Activated T-cell treated with anti-CD3 and anti-CD28 coated beads, Interleukin-2, amount 50 U/mL, for 72 hours (primary cell): ENCODE measurements at places on chromosomes 7 and 10. TPM values are rescaled to one million over a fixed set of nuclear protein-coding genes. Genes with fewer than 3 reads are reported as not detected.

The PILRA gene
- 14.1 TPM for total RNA-seq

GRCh38 chr10:31138026-31138553 lies 106.4 kb upstream of the ZNF438 start:
- H3K4me3 ChIP-seq: no peak overlapping the region
- no peaks in the 10 kb centered on the region for H3K36me3 ChIP-seq

The CUZD1 gene
- 1.7 TPM for total RNA-seq

The EIF5AL1 gene
- total RNA-seq: 0.07 TPM

The HABP2 gene
- total RNA-seq: not detected

- no peak for DNase-seq
- H3K4me1 ChIP-seq: no peaks in the 10 kb centered on the region
- H3K36me3 ChIP-seq: no peaks in the 10 kb centered on the region
- no peak overlapping the region for H3K27ac ChIP-seq
- no peak overlapping the region for H3K4me3 ChIP-seq
Measured at GRCh38 chr10:121262774-121263430, 335.3 kb downstream of the FGFR2 start.

The STRIP2 gene
- total RNA-seq: 79.2 TPM

DNA sequence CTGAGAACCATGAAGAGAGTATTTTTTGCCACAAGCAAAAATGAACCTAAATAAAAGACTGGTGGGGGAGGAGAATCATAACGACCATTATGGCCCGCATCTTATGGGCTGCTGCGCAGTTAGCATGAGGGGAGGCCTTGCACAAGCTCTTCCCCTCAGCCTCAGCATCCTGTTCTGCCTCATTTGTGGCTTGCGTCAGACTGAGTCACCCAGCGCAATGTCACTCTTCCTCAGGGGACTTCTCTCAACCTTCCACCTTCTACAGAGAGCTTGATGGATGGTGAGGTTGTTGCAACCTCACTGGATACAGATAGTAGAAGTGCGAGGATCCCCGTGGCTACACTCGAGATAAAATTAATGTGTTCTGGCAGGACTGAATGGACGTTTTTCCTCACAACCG lies 16.8 kb upstream of the GPR15LG start:
- H3K4me3 ChIP-seq: no peak overlapping the region
- H3K27ac ChIP-seq: no peak overlapping the region
- peak; percentile 62 for DNase-seq
- H3K36me3 ChIP-seq: peaks cover 20% of the 10 kb centered on the region
- H3K27me3 ChIP-seq: no peaks in the 10 kb centered on the region

The ADRA2A gene
- not detected for total RNA-seq

The ASAH2 gene
- 0.60 TPM for total RNA-seq

The LAMB1 gene
- total RNA-seq: not detected

The CNPY1 gene
- not detected for total RNA-seq

DNA sequence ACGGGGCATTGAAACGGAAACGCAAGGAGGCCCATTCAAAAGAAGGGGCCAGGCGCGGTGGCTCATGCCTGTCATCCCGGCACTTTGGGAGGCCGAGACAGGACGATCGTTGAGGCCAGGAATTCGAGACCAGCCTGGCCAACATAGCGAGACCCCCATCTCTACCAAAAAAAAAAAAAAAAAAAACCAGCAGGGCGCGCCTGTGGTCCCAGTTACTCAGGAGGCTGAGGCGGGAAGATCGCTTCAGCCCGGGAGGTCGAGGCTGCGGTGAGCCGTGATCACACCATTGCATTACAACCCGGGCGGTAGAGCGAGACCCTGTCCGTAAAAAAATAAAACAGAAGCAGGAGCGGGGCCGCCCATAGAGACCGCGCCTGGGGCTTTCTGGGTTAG lies 396 bp downstream of the PSMG3 start:
- peak overlapping the region; percentile 95 for H3K27ac ChIP-seq
- DNase-seq: no peak
- peak overlapping the region; percentile 90 for H3K4me3 ChIP-seq
- H3K4me1 ChIP-seq: peaks cover 46% of the 10 kb centered on the region

The OPN4 gene
- not detected for total RNA-seq

The HOXA2 gene
- total RNA-seq: not detected

DNA sequence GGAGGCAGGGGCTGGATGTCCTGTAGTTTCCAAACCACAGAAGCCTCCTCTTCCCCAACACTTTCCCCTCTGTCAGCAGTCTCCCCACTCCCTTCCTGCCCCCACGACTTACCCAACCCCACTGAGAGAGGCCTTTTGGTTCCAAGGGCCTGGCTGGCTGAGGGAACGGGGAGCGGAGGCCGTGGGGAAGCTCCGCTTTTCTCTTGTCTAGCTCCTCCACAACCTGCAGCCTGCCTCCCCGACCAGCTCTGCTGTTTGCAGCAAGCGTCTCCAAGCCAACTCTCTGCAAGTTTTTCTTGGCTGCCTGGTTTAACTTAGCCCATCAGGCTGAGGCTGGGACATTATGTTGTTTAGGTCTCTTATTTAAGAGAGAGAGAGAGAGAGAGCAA lies 126.8 kb downstream of the NEURL1 start:
- no peak overlapping the region for H3K4me3 ChIP-seq
- no peaks in the 10 kb centered on the region for H3K4me1 ChIP-seq
- H3K36me3 ChIP-seq: no peaks in the 10 kb centered on the region
- no peaks in the 10 kb centered on the region for H3K27me3 ChIP-seq
- DNase-seq: no peak

GRCh38 chr7:552868-553635 lies 33.4 kb upstream of the PDGFA start:
- no peak overlapping the region for H3K27ac ChIP-seq
- DNase-seq: no peak
- no peak overlapping the region for H3K4me3 ChIP-seq
- H3K36me3 ChIP-seq: peaks cover 2% of the 10 kb centered on the region
- no peaks in the 10 kb centered on the region for H3K4me1 ChIP-seq

The CTNNA3 gene
- total RNA-seq: 0.25 TPM

GRCh38 chr7:112777406-112777805 lies 12.8 kb downstream of the TMEM168 start:
- H3K4me3 ChIP-seq: no peak overlapping the region
- peaks cover 17% of the 10 kb centered on the region for H3K36me3 ChIP-seq

DNA sequence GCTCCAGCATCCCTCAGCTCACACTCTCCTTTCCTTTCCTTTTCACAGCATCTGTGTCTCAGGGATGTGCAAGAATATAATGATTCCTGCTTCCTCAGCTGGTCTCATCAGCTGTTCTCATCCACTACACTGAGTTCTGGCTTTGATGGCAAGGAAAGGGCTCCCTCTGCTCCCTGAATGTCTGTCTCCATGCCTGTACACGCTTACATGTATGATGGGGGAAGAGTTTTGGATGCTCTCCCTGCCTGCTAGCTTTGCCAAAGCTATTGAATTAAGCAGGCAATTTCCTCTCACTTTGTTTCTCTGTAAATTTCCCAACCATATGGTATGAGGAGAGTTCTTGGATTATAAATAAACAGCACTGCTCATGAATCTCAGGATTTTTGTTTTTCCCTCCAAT lies 254.5 kb downstream of the SORCS3 start:
- H3K4me3 ChIP-seq: no peak overlapping the region
- no peak for DNase-seq
- no peak overlapping the region for H3K27ac ChIP-seq
- peaks cover 6% of the 10 kb centered on the region for H3K27me3 ChIP-seq

The MCM10 gene
- 30.6 TPM for total RNA-seq

The LBX1 gene
- total RNA-seq: not detected

The WDR11 gene
- 71.1 TPM for total RNA-seq

GRCh38 chr10:12965571-12965970 lies 35.9 kb downstream of the CCDC3 start:
- DNase-seq: no peak
- peaks cover 33% of the 10 kb centered on the region for H3K27me3 ChIP-seq
- H3K27ac ChIP-seq: no peak overlapping the region
- peaks cover 9% of the 10 kb centered on the region for H3K36me3 ChIP-seq
- H3K4me1 ChIP-seq: peaks cover 9% of the 10 kb centered on the region

DNA sequence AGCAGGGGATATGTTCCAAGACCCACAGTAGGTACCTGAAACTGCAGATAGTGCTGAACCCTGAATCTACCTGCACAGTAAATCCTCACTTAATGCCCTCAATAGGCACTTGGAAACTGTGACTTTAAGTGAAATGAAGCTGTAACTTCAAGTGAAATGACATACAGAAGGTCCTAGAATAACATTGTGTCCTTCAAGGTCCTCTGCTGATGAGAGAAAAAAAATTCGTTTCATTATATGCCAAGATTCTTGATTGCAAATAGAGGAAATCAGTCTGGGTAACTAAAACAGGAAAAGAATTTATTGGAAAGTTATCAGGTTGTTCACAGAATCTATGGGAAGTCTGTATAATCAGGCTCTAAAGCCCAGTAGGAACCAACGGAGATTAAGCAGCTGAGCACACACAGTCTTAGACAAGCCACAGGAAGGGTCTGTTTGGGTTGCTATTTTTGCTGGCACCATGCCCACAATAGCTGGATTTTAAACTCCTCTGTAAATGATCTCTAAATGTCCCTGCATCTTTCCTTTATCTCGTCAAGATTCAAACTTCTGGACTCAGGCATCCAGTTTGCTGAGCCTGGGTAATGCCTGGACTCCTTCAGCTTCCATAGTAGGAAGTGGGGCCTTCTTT lies 57.5 kb downstream of the EXOC4 start:
- no peak overlapping the region for H3K27ac ChIP-seq
- no peak overlapping the region for H3K4me3 ChIP-seq
- peaks cover 4% of the 10 kb centered on the region for H3K4me1 ChIP-seq
- DNase-seq: no peak
- peaks cover 21% of the 10 kb centered on the region for H3K36me3 ChIP-seq
- H3K27me3 ChIP-seq: no peaks in the 10 kb centered on the region

GRCh38 chr10:52598936-52599335 lies 173.6 kb downstream of the MBL2 start:
- H3K4me1 ChIP-seq: no peaks in the 10 kb centered on the region
- no peak overlapping the region for H3K4me3 ChIP-seq
- H3K27ac ChIP-seq: no peak overlapping the region

DNA sequence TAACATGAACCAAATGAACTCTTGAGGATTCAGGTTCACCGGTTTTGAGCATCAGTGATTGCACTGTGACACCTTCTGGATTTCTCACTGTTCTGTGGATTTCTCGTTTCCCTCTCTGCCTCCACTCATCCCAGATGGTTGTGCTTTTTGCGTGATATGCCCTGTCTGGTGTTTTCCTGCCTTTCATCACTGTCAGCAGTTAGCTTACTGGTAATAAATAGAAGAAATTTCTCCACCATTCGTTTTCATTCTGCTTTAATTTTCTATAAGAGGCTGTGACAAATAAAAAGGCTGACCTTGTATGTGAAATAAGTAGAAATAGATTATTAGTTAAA lies 16.2 kb downstream of the BPGM start:
- peaks cover 15% of the 10 kb centered on the region for H3K36me3 ChIP-seq
- H3K4me3 ChIP-seq: no peak overlapping the region
- DNase-seq: no peak
- no peaks in the 10 kb centered on the region for H3K27me3 ChIP-seq
- H3K27ac ChIP-seq: no peak overlapping the region

DNA sequence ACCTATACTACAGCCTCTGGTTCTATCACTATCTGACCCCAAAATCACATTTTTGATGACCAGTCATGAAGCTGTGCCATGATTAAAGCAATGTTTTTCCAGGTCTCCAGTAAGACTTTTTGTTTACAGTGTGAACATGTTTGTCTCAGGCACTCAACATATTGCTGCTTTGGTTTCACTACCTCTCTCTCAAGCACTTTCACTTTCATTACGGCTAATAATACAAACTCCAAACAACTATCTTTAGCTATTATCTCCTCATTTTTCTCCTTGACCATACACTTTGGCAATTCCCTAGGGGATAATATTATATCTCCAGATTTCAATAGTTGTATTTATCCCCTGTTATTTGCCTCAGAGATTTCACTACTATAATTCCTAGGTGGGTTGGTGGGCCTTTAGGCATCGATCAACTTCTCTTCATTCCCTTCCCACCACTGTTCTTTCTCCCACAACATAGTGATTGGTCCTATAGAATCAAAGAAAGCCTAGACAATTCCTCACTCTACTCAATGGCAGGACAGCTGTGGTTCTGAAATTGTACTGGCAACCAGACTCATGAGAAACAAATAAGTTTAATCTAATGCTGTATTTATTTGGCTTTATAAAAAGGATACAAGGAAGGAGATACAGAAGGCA lies 261.4 kb upstream of the ZWINT start:
- H3K36me3 ChIP-seq: no peaks in the 10 kb centered on the region
- no peak for DNase-seq
- no peaks in the 10 kb centered on the region for H3K4me1 ChIP-seq
- no peaks in the 10 kb centered on the region for H3K27me3 ChIP-seq
- H3K27ac ChIP-seq: no peak overlapping the region

The GTF2IRD2 gene
- total RNA-seq: 13.4 TPM

The C1GALT1 gene
- total RNA-seq: 31.0 TPM

GRCh38 chr10:122350893-122351292 lies 23.6 kb upstream of the PLEKHA1 start:
- H3K36me3 ChIP-seq: no peaks in the 10 kb centered on the region
- DNase-seq: no peak
- no peaks in the 10 kb centered on the region for H3K4me1 ChIP-seq
- H3K27me3 ChIP-seq: peaks cover 13% of the 10 kb centered on the region
- no peak overlapping the region for H3K4me3 ChIP-seq
- no peak overlapping the region for H3K27ac ChIP-seq

- no peak overlapping the region for H3K4me3 ChIP-seq
- peaks cover 21% of the 10 kb centered on the region for H3K4me1 ChIP-seq
- H3K36me3 ChIP-seq: no peaks in the 10 kb centered on the region
- no peak overlapping the region for H3K27ac ChIP-seq
- no peak for DNase-seq
Measured at GRCh38 chr7:20236790-20237189, 19.6 kb upstream of the MACC1 start.

DNA sequence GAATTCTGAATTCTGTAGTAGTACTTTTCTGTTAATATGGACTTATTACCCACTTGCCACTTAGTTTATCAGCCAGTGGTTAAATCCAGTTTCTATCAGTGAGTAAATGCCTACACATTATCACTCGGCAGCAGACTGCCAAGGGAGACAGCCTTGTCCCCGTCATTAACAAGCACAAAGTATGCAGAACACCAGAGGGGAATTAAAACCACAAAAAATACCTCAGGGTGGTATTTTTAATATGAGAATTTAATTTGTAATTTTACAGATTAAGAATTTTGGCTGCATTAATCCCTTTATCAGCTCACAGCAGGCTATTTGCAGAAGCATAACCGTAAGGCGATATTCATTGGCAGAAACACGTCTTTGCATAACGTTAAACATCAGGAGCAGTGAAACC lies 150.0 kb upstream of the FZD1 start:
- H3K27me3 ChIP-seq: no peaks in the 10 kb centered on the region
- no peaks in the 10 kb centered on the region for H3K36me3 ChIP-seq
- no peak overlapping the region for H3K4me3 ChIP-seq
- no peak for DNase-seq
- H3K4me1 ChIP-seq: no peaks in the 10 kb centered on the region

GRCh38 chr10:60107308-60107976 lies 201.1 kb upstream of the CCDC6 start:
- H3K36me3 ChIP-seq: peaks cover 6% of the 10 kb centered on the region
- no peak overlapping the region for H3K27ac ChIP-seq
- H3K4me3 ChIP-seq: no peak overlapping the region
- no peaks in the 10 kb centered on the region for H3K4me1 ChIP-seq
